M059J (cell line): ENCODE measurements at places on chromosomes 4 and X.

- DNase-seq, result peak; percentile 3
Measured at GRCh38 chrX:30781711-30782444, 107.2 kb downstream of the TAB3 start.

DNA sequence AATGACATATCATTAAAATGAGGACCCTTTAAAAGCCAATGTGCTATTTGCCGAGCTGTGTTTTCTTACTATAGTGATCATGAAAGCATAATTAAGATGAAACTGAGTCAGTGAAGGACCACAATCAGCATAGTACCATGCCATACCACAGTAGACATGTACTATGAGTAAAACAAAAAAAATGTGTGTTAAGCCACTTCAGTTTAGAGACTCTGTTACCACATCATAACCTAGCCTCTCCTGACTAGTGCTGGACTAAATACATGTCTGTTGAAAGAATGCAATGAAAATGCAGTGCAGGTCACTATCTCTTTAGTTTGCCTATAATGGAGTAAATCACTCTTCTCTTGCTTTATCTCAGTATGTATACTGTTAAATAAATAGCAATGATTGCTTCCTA is 12.3 kb upstream of the DDX53 start:
- peak; percentile 18 for DNase-seq

DNA sequence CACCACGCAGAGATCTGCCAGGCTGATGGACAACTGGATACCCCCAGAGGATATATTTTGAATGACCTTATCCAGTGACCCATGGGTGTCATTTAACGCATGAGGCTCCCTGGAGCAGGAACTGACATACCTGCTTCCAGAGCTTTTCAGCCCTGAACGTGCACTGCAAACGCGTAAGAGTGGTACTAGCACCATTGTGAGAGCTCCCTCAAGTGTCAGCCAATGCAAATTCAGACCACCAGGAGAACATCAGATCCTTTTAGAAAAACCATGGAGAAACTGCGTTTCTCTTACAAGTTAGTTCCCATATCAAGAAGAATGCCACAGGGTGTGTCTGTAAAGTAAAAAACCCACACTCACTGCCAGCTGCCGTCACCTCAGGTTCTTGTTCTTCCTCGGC is 7.3 kb downstream of the TREX2 start:
- DNase-seq, result peak; percentile 37

DNA sequence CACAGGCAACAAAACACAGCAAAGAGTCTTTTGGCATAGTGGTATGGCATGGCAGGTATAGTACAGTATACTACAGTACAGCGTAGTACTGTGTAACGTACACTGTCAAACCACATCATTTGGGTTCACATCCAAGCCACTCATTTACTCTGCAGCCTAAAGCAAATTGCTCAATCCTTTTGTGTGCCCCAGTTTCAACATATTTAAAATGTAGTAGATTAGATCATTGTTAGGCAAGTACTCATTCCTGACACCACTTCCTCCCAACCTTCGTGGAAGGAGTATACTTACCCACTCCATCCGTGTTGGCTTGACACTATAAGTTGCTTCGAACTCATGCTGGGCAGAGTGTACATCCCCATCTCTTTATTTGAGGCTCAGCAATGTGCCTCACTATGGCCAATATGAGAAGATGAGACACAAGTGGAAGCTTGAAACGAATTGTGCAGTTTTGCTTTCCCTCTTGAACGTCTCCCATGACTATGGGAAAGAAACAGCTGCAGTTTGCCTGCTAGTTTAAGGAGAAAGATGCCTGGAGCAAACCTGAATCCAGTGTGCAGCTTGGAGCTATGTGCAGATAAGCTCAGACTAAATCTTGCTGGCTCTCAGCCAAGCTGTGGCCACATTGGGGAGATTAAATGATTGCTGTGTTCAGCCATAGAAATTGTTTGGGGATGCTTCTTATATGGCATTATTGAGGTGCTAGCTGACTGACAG is 85.7 kb upstream of the TBL1X start:
- peak; percentile 65 for DNase-seq

DNA sequence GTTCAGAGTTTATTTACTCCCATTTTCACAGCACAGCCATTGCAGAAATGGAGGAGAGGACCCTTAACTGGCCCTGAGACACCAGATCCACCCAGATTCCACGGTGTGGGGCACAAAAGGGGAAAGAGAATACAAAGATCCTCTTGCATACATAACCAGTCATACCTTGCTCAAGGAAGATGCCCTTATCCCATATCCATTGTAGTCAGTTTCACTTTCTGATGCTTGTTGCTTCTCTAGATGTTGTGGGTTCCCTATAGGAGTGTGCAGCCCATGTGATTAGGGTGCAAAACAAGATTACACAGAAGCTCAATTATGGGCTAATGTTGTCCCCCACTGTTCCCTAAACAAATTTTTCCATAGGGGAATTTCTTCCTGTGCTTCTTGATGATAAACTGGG is 1309.0 kb upstream of the PABPC4L start:
- peak; percentile 14 for DNase-seq

GRCh38 chr4:121875652-121876051 is 5.4 kb upstream of the BBS7 start:
- no peak for DNase-seq

- DNase-seq, result no peak
Measured at GRCh38 chr4:127988638-127989037, 23.4 kb downstream of the ABHD18 start.

- no peak for DNase-seq
Measured at GRCh38 chrX:17369309-17369708, 5.7 kb upstream of the NHS start.

DNA sequence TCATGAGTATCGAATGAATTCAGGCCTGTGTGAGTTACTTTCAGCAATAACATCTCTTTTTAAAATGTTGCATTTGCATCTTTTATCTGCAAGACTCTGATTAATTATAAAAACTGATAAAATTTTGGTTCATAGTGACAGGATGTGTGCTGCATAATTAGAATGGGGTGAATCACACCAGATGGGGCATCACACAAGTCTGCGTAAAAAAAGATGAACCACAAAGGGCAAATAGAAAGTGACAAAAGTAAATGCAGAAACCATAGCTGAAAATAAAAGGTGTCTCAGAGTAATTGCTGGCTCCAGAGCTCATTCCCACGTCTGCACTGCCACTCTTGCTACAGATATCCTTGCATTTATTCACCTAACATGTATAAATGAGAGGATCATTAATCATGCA is 131.1 kb downstream of the HS3ST1 start:
- DNase-seq, result peak; percentile 3
